ENCODE measurements at places on chromosomes 1 and 21.

DNA sequence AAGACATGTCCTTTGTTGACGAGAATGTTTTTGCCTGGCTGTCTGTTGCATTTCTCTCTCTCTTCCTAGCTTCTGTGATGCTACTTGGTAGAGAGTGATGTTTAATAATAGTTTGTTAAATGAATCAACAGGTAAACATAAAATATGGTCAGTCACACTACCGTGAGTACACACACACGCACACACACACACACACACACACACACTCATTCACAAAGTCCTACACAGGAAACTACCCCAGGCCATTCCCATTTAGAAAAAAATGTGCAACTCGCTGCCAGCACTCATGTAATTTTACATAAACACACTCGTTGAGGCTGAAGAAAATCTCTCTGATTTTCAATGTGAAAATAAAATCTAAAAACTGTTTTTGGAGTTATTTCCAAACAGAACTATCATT lies 38.7 kb downstream of the RUNX1 start:
- no peak for DNase-seq

DNA sequence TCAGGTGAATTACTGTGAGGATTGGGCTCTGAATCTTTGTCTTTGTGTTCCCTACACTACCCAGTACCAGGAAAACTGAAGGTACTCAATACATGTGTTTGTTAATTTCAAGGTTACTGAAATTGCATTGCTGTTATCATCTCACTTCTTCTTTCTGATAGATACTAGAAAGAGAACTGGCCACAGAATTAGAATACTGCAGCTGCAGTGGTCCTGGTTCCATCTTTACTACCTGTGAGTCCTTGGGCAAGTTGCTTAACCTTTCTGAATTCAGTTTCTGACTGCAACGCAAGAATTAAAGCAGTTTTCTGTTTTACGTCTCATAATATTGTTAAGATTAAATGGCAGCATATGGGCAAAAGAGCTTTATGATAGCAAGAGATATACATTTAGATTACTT lies 263.5 kb downstream of the LMO4 start:
- no peak for DNase-seq

GRCh38 chr1:94093996-94094395 lies 27.0 kb downstream of the ABCA4 start:
- no peak for DNase-seq

- DNase-seq = peak; percentile 62
These were observed 2.4 kb downstream of the NTPCR start for GRCh38 chr1:232952514-232953499.

DNA sequence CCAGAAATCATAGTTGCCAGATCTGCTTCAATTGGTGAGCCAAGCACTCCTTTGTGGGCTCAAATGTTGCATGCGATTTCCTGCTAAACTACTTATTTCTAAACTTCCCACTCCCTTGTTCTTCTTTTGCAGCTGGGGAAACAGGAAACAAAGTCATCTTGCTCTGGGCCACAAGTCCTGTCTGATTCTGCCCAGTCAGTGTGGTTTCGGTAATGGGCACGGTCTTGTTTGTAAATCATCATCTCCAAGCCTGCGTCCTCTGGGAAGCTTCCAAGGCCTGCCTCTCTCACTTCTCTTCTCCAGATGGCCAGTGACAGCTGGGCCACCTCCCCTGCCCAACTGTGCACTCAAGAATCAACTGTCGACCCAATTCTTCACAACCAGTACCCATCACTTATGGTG lies 4.4 kb downstream of the S100A8 start:
- no peak for DNase-seq

- peak; percentile 2 for DNase-seq
These were observed 52.7 kb downstream of the PKN2 start for GRCh38 chr1:88736633-88737248.

GRCh38 chr1:10378081-10378841 lies 20.6 kb upstream of the PGD start:
- peak; percentile 21 for DNase-seq

DNA sequence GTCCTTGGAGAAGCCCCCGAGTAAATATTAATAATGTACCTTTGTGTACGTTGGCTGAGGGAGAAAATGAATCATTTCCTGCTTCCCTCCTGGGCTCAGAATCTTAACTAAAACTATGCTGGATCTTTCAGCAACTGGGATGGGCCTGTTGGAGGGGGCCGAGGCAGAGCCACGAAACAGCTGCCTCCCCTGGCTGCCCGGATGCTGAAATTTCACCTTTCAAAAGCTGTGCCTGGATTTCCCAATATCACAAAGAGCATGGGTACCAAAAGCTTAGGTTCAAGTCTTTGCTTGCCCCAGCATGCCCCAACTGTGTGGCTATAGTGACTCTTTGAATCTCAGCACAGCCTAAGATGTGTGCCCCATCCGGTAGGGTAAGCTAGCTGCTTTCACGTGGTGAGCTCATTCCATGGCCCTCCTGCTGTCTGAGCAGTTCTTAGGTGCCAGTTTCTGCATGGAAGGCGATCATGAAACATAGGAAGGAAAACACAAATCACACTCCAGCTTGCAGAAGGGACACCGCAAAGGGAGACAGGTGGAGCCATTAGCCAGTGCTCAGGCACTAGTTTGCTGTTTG lies 473.5 kb downstream of the PTPRU start:
- no peak for DNase-seq

GRCh38 chr1:234114648-234115307 lies 210.3 kb downstream of the SLC35F3 start:
- peak; percentile 48 for DNase-seq

GRCh38 chr21:39979321-39979720 lies 112.1 kb downstream of the PCP4 start:
- no peak for DNase-seq

GRCh38 chr1:156464335-156464734 lies 36.2 kb downstream of the MEF2D start:
- no peak for DNase-seq

GRCh38 chr21:37146320-37147235 lies 73.5 kb downstream of the TTC3 start:
- DNase-seq = no peak

DNA sequence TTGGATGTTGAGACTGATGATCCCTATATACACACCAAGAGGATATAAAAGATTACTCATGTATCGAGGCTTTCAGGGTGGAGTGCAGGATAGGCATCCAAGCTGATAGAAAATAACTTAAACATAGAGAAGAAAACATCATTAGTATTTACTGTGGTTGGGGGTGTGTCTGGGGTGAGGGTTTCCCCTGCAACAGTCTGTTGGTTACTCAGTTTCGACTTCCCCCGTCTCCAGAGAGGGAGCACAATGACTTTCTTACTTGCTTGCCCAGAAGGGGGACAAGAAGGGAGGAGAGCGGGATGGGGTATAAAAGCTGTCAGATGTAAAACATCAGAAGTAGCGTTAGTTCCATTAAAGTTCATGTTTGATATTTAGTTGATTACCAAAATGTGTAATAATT lies 717.4 kb upstream of the ZP4 start:
- DNase-seq = no peak

All from RPMI8226 (cell line).